ENCODE measurements at places on chromosomes 4 and X.

DNA sequence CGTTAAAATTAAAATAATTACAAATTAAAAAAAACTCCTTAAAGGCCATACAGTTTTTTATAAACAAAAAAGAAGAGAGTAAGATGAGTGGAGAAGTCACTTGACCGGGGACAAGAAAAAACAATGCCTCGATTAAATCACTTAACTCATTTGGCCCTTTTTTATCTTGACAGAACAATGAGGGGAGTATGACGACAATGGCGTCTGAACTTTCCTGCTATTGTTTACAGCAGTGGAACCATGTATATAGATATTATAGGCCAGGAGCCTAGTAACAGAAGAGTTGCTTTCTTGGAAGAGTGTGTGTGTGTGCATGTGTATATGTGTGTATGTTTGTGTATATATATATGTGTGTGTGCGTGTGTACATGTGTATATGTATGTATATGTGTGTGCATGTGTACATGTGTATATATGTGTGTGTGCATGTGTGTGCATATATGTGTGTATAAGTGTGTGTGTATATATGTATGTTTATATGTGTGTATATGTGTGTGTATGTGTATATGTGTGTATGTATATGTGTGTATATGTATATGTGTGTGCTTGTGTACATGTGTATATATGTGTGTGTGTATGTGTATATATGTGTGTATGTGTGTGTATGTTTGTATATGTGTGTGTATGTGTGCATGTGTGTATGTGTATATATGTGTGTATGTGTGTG is 153.4 kb upstream of the FAT1 start:
- DNase-seq = no peak

DNA sequence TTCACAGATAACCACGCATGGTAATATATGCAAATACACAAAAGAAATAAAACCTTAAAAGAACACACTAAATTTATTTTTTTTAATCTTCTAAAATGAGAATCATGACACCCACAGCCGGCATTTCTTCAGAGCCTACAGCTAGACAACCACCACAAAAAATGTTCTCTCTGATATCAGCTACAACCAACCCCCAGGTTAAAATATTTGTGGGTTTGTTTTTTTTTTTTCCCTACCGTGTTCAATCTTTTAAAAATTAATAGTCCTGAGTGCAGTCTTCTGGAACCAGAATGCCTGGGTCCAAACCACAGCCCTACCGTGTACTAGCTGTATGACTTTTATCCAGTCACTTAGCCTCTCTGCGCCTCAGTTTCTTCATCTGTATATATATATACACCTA is 36.0 kb downstream of the MAML3 start:
- DNase-seq = no peak

- no peak for DNase-seq
Measured at GRCh38 chrX:51759055-51759839, 16.0 kb downstream of the GSPT2 start.

GRCh38 chrX:114365065-114365834 is 218.6 kb upstream of the HTR2C start:
- no peak for DNase-seq

GRCh38 chr4:156496797-156497196 is 474.8 kb downstream of the PDGFC start:
- no peak for DNase-seq

- no peak for DNase-seq
Measured at GRCh38 chr4:123892368-123892976, 495.9 kb downstream of the SPRY1 start.

DNA sequence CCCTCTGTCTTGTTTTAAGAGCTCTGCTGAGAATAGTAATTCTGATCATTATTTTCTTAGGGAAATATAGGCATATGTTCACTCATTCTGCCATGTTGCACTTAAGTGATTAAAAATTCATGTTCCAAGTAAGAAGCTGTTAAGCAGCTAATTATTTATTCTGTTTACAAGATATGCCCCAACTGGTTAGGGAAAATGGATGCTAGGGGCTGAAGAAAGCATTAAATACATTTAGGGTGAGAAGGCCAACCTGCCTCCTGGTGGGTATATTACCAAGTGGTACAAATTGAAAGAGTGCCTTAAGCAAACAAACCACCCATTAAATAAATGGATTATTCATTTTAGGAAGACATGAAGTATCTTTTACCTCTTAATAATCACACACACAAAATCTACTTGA is 392.6 kb upstream of the EPHA5 start:
- no peak for DNase-seq

DNA sequence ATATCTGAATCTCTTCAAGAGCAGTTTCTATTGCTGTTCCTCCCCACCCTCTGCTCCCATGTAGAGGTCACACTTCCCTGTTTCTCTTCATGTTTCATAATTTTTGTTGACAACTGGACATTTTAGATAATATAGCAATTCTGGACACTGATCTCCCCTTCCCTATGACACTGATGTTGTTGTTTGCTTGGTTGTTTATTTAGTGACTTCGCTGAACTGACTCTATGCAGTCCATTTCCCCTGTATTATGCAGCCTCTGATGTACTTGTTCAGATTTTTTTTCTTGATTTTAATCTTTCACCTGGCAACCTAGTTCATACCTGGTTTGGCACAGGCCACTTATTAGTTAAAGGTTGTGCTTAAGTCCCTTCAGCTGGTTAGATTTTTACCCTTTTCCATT is 29.2 kb downstream of the CLDN2 start:
- DNase-seq = no peak

DNA sequence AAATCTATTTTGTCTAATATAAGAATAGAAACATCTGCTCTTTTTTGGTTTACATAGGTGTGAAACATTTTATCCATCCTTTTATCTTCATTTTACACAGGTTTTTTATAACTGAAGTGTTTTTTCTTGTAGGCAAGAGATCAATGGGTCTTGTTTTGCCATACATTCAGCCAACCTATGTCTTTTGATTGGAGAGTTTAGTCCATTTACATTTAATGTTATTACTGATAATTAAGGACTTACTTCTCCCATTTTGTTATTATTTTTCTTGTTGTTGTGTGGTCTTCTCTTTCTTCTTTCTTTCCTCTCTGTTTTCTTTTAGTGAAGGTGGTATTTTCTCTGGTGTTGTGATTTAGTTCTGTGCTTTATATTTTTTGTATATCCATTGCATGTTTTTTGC is 785.3 kb downstream of the ARAP2 start:
- DNase-seq = no peak

DNA sequence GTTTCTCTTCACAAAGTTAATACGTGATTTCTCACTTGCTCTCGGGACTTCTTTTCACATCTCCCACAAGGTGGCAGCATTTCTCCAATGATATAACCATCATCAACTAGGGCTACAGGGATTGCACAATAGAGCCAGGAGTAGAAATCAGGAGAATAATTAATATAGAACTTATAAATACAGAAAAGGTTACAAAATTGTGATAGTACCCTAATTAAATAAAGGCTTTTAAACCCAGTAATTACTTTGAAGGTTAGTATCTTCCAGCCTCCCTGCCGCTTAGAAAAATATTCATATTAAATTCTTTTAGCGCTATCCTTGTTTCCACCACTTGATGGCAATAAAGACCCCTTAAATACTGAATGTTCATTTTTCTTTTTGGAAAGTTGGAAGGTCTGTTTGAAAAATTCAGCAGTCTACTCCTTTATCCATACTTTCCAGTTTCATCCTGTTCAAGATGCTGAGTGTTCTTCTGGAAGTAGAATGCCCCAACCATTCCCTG is 65.8 kb downstream of the RASGEF1B start:
- no peak for DNase-seq

DNA sequence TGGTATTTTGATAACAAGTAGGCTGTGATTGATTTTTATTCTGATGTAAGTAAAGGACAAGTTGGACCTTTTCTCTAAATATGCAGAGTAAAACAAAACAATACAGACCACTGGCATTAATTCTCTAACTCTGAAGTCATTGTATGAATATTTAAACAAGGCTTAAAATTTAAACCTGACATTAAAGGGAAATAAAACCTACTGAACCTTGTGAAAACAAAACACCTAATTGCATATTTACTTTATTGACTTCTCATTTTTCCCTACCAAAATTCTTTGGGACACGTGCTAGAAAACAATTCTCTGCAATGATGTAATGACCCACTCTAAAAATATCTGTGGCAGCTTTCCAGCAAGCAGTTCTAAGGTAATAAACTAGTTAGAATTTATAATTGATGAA is 369.7 kb upstream of the TRAM1L1 start:
- no peak for DNase-seq

GRCh38 chr4:61198686-61199085 is 1.4 kb upstream of the ADGRL3 start:
- DNase-seq = no peak

DNA sequence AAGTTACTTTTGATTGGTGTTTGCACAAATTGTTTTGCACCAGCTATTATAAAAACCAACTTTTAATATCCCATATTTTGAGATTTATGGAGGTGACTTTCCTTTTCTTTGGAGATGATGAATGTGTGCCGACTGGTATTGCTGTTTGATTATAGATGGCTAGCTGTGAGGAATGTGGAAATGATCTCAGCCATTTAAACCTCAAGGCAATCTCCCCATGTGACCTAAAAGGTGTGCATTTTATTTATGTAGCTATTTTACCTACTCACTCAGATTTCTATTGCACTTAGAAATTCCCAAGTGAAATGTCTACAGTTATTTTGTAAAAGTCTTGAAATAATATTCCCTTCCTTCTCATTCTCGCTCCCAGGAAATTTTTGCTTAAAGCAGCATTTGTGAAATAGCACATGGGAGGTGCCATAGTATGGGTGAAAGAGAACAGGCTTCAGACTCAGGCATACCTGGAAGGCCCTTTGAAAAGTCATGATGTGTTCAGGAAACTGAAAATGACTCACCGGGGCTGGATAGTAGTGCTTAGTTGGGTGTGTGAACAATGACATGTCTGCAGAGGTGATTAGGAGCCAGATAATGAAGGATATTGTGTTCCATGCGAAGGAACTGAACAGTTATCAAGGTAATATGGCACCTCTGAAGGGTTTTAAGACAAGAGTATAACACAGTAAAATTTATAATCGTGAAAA is 247.6 kb downstream of the CBLL2 start:
- DNase-seq = no peak

DNA sequence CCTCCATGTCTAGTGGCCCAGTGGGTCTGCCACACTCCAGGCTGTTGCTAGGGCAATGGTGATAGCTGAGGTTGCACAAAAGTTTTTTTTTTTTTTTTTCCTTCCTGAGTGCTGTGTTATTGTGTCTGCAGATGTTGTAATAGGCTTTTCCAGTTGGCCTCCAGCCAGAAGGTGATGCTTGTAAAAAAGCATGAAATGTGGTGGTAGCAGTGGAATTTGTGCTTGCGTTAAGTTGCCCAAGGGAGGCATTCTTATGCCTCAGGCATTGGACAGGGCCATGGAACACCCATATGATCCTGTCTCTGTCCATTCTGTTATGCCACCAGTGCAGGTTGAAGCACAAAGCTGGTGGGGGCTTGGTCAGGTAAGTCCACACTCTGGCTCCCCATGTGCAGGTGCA is 660.5 kb upstream of the SPANXN1 start:
- DNase-seq = no peak

GRCh38 chrX:130879869-130880268 is 23.1 kb downstream of the ENOX2 start:
- DNase-seq = no peak
